Stimulated activated CD8-positive, alpha-beta memory T cell treated with anti-CD3 and anti-CD28 coated beads, Interleukin-2, amount 100 ng/mL, for 1 hour (primary cell): ENCODE measurements at places on chromosomes 5 and 9.

- DNase-seq: no peak
These were observed 6.2 kb downstream of the SVEP1 start for GRCh38 chr9:110573305-110573704.

GRCh38 chr5:175750511-175750931, 92.7 kb downstream of the HRH2 start:
- no peak for DNase-seq

- no peak for DNase-seq
These were observed 23.1 kb downstream of the LNPEP start for GRCh38 chr5:96958977-96959376.

- no peak for DNase-seq
These were observed 41.7 kb upstream of the UBAC1 start for GRCh38 chr9:136002881-136003280.

GRCh38 chr5:127492854-127493738, 24.3 kb upstream of the PRRC1 start:
- DNase-seq: no peak

DNA sequence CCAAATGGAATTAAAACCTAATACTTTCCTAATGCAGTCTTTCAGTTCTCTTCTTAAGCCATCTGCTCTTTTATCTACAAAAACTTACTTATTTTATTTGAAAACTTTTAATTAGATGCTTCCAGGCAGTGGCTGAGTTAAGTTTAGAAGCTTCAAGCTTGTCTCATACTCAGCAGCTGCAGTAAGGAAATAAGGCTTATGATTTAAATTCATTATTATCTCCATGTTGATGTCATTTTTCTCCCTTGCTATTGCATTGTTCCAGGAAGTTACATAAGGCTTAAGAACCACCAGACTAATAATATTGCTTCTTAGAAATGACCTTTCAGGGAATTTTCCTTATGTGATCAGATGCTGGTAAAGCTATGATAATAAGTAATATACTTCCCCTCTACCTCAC, 119.6 kb downstream of the PPP2R2B start:
- DNase-seq: no peak

GRCh38 chr5:69525490-69525889, 32.9 kb downstream of the OCLN start:
- no peak for DNase-seq

DNA sequence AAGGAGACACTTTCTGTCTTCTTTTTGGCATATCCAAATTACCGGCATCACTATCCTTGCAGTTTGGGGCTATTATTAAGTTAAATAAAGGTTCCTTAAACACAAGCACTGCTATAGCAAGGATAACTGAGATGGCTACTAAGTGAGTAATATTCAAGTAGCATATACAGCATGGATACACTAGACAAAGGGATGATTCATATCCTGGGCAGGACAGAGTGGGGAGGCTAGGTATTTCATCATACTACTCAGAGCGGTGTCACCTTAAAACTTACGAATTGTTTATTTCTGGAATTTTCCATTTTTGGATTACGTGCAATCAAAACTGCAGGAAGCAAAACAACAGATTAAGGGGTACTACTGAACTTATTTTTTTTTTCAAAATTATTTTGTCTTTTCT, 54.1 kb downstream of the FER start:
- DNase-seq: no peak

GRCh38 chr5:135990528-135991255, 35.9 kb upstream of the LECT2 start:
- no peak for DNase-seq

- no peak for DNase-seq
These were observed 14.2 kb downstream of the PRRT1B start for GRCh38 chr9:131559421-131560000.

DNA sequence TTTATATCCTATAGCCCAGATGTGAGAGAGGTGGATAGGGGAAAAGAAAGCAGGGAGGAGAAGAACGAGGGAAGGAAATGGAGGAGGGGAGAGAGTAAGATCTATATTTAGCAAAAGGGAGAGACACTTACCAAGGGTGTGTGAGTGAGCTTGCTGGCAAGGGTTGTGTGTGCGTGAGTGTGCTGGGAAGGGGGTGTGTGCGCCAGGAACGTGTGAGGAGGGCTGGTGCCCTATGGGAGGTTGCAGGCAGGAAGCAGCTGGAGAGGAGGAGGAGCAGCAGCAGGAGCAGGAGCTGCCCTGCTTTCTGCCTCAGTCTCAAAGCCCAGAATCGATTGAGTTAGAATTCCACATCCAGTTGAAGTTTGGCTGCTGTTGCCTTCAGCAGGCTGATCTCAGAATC, 148.3 kb upstream of the RUSC2 start:
- DNase-seq: no peak

DNA sequence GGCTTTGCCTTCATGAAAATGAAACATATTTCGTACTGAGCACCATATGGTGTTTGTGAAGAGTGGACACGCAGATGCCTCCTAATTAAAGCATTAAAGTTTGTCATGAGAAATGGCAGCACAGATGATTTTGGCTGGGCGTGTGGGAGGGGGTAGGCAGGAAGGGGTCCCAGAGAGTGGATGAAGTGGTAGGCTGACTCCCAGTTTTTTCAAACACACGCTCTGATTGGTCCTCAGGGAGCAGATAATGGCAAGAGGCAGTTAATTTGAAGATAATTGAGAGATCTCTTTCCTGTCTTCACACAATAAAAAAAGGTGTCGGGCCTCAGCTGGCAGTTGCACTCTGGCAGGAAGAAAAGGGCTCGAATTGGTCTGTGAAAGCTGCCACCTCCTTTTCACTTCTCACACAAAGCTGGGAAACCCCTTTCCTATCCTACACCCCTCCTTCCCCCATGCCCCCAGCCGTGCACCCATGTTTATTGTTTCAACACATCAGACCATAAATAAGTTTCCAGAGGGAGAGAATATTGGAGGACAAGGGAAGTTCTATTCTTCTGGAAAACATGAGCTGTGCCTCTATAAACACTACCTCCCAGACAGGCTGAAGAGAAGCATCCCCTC, 429.6 kb downstream of the ARHGEF28 start:
- no peak for DNase-seq

DNA sequence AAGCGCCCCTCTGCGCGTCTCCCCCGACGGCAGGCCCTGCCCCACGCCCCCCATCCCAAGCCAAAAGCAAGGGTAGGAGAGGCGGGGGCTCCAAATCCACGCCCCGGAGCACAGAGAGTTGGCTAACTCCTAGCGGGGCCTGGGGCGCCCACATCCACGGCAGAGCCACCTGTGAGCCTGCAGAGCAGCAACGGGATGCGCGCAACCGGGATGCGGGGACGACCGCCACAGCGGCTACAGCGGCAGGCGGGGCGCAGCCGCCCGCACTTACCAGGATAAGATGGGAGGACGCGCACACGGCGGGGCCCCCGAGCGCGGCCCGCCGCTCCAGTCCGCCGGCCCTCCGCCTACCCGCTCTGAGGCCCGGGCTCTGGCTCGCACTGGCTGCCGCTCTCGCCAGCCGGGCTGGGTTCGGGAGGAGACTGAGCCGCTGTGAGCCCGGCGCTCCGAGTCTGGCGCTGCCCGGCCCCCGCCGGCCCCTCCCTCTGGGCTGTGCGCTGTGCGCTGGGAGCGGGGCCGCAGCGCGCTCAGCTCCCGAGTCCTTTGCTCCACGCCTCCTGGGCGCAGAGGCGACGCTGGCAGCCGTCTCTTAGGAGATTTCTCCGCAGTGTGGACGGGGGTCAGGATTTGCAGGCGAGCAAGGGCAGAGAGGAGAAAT, at the start of gene SLC24A2:
TSS of gene SLC24A2 (minus strand) at position 424 of the 658 bp plus-strand sequence.
- no peak for DNase-seq

DNA sequence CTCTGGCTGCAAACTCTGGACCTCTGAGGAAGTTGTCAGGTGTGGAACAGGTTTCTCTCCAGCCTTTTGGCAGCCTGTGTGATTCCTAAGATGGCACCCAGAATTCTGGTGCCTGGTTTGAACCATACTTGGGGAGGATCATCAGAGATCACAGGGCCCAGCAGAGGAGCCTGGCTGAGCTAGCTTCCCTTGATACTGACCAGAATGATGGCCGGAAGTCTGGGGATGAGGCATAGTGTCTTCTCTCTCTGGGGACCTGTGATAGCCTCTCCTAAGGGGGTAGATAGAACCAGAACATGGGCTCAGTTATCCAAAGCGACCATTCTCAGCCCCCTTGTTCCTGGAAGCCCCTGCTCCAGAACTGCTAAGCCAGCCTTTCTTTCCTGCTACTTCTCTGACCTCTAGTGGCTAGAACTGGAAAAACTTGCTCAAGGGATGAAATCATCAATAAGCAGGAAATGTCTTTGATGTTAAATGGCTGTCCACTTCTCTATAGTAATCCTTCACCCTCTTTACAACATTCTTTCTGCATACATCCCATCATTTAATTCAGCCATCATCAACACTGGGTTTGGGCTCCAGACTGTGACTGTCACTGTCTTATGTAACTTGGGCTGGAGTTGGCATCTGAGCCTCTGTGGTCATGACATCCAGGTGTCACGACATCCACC, 55.1 kb downstream of the C9orf152 start:
- DNase-seq: no peak

- DNase-seq: no peak
These were observed 84.0 kb downstream of the SEC61B start for GRCh38 chr9:99305820-99306811.

DNA sequence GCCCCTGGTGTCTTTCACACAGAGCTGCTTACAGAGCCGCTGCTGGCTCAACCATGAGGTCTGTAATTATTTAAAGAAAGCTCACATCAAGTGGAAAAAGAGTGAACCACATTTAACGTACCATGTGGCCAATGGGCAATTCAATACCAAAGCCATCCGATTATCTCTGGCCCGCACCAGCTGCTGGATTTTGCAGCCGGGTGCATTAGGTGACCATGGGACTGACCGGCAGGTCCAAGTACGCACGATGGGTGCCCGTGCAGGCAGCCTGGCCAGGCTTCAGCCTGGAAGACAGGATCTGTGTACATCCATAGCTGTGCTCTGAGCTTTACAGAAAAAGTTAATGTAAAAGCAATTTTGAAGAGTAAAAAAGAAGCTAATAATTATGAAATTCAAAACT, 20.5 kb downstream of the PPARGC1B start:
- no peak for DNase-seq

DNA sequence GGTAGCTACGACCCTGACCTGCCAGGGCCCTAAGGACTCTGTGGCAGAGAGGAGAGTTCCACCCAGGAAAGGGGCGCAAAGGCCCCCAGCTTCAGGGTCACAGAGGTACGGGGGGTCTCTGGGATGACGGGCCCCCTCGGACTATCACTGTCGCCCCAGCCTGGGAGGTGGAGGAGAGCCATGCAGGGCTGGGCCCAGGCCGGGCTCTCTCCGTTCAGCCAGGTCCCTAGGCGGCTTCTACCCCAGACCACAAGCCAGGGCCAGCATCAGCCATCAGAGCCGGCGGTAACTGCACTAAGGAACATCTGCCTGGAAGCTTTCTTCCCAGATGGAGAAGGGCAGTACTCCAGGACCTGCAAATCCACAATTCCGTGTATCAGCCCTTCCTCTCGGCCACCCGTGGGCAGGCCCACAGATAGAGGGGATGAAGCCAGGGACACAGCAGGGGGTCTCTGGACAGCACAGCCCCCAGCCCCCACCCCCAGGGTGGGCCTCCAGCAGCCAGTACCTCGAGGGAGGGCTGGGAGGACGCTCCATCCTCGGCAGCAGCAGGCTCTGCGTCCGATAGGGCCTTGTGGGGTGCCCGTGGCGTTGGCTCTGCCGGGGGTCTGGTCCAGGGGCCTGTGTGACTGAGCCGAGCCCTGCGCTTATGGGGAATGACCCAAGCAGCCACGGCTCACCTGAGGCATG, 38.4 kb downstream of the NACC2 start:
- no peak for DNase-seq

- no peak for DNase-seq
These were observed 40.5 kb upstream of the LPCAT1 start for GRCh38 chr5:1564182-1564748.

- no peak for DNase-seq
These were observed 88.6 kb downstream of the LMX1B start for GRCh38 chr9:126702151-126703001.

DNA sequence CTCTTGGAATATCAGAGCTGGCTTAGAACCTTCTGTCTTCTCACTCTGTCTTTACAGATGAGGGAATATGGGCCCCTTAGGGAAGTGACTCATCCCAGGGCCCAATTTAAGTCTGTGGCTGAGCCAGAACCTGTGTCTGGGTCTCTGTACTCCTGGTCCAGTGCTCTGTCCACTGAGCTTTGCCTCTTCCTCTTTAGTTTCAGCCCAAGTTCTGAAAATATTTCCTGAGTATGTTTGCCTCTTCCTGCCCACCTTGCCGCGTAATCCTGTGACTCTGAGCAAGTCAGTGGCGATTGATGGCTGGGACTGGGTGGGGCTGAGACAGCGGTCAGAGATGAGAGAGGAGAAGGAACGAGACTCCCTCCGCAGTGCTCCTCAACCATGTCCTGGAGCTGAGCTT, 7.8 kb downstream of the IER5L start:
- no peak for DNase-seq

GRCh38 chr5:174828804-174829510, 104.6 kb downstream of the MSX2 start:
- no peak for DNase-seq
